ENCODE measurements at places on chromosomes 5 and 9.
A peak's percentile ranks its signal among the peaks of the same experiment; 100 is the strongest.

- DNase-seq: no peak
Measured at GRCh38 chr9:15982182-15982581, 429.3 kb downstream of the CCDC171 start.

- no peak for DNase-seq
Measured at GRCh38 chr5:57054671-57055070, 102.7 kb upstream of the MIER3 start.

DNA sequence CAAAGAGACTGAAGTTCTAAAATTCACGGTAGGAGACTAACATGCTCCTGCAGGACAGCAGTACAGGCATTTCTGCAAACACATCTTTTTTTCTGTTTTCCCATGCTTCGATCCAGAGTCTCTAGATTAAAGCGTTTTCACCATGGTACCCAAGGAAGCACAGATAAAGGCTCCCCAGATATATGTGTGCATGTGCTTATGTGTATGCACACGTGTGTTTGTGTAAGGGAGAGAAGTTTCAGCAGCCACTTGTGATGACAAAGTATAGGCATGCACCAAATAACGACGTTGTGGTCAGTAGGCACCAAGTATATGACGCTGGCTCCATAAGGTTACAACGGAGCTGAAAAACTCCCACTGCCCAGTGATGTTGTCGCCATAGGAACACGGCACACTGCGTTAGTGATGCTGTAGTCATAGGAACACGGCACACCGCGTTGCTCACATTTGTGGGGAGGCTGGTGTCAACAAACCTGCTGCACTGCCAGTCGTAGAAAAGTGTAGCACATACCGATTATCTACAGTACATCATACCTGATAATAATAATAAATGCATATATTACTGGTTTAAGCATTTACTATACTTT is 21.7 kb downstream of the MED10 start:
- DNase-seq: no peak

- DNase-seq: no peak
Measured at GRCh38 chr9:91813176-91813795, 136.7 kb downstream of the ROR2 start.

- DNase-seq: no peak
Measured at GRCh38 chr5:40601198-40601868, 78.4 kb upstream of the PTGER4 start.

- no peak for DNase-seq
Measured at GRCh38 chr5:138720840-138721239, 32.4 kb upstream of the CTNNA1 start.

- DNase-seq: no peak
Measured at GRCh38 chr5:79990205-79990597, 861 bp downstream of the MTX3 start.

DNA sequence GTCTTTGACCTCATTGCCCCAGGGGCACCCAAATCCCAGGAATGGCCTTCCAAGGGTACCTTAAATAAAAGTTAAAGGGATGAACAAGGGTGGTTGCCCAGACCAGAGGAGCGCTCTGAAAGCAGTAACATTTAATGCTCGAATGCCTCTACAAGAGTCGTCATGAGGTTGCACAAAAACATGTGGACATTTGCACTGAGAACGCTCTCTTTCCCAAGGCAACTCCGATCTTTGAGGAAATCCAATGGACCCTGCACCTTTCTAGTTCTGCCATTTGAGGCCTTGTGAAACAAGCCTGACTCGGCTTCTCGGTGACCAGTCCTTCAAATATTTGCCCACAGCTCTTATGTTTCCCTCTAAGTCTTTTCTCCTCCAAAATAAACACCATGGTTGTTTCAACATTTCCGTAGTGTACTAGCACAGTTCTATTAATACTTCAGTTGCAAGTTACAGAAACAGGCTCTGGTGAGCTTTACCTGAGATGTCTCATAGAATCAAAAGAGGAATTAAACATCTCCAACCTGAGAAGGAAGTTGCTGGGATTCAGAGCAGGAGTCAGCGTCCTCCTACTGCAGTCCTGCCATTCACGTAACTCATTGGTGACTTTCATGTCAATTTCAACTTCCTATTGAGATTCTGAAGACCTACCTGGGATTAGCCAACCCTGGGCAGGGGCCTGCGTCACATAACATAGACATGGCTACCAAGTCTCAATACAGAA is 168.8 kb upstream of the RAI14 start:
- DNase-seq: no peak

DNA sequence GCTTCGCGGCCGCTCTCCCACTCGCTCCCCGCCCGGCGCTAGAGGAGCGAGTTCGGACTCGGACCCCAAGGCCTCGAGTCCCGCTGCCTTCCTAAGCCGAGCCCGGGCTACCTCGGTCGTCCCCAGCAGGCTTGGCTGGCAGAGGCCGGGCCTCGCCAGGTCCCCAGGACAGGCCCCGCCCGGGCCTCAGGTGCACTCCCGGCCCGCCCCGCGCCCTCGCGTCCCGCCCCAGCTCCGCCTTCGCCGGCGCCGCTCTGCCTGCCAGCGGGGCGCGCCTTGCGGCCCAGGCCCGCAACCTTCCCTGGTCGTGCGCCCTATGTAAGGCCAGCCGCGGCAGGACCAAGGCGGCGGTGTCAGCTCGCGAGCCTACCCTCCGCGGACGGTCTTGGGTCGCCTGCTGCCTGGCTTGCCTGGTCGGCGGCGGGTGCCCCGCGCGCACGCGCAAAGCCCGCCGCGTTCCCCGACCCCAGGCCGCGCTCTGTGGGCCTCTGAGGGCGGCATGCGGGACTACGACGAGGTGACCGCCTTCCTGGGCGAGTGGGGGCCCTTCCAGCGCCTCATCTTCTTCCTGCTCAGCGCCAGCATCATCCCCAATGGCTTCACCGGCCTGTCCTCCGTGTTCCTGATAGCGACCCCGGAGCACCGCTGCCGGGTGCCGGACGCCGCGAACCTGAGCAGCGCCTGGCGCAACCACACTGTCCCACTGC is at the start of gene SLC22A5:
SLC22A5 (plus strand) TSS at position 237 of the 707 bp plus-strand sequence; CDS start at position 500, 263 bp downstream.
- DNase-seq: peak; percentile 49

GRCh38 chr9:107251756-107252322 is 31.2 kb upstream of the RAD23B start:
- no peak for DNase-seq

GRCh38 chr5:124126504-124127217 is 614.7 kb downstream of the CSNK1G3 start:
- no peak for DNase-seq

DNA sequence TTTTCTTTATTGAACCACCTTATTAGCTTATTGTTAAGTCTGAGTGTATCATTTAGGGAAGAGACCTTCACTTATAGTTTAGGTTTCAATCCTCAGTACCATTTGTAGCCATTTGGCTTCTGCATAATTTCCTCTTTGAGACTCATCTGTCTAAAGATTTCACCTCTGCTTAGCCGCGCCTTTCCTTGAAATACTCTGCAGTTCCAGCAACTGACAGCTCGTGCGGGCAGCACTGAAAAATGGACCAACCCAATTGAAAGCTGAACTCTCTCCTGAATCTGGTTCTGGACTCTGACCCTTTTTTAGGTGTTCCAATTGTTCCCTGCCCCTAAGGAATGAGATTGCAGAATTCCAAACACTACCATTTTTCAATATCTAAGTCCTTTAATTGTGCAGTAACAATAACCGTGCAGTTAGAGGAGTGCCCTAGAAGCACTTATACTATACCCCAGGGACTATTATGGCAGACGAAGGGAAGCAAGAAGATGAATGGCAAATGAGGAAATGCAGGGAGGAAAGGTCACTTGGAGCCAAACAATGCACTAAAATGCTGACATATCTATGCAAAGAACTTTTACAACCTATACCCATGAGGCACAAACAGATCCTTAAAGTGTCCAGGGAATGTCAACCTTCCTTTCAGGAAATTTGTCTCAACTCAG is 50.1 kb upstream of the PDE4D start:
- peak; percentile 49 for DNase-seq

GRCh38 chr5:153900703-153901395 is 137.9 kb downstream of the FAM114A2 start:
- DNase-seq: no peak

DNA sequence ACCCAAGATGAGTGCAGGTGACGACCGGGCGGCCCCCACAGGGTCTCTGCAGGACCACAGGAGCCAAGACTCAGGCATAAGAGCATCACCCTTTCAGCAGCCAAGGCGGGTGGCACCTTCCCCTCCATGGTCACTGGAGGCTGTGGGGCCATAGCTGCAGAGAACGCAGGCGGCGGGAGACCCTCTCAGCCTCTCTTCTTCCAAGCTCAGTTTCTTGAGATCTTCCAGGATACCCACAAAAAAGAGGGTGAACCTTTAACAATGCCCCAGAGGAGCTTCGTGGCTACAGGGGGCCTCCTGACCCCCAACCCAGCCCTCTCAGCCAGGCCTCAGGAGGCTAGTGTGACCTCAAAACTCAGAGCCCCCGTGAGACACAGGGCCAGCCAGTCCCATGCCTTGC is 5.8 kb upstream of the TBC1D9B start:
- no peak for DNase-seq

DNA sequence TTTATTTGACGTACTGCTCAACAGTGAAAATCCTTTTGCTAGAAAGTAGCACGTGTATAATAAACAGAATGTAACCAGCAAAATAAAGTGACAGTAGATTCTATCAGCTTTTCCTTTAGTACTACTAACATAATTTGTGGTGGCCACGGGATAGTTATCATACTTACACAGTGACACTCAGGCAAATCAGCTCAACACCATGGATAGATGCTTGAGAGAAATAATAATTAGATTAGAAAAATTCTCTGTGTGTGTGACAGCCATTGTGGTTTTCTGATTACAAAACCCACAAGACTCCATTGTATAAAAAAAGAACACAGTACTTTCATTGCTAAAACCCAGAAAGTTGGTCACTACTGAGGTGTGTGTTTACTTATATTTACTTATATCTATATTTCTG is 101.1 kb downstream of the MUSK start:
- no peak for DNase-seq

DNA sequence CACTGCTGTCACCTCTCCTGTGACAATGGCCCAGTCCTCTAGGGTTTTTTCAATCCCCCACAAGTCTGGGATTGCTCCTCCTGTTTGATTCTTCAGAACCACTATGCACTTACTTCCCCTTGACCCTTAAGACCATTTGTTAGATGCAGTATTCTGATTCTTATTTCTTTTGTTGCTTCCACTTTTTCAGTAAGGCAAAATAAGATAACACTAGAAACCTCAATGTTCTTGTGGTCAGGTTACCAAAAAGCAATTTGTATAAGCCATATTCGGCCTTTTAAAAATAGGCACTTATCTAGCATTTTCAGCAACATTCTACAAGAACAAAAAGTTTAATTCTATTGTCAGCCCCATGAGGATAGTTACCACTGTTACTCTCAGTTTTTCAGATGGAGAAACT is 220.0 kb downstream of the KDM4C start:
- no peak for DNase-seq

GRCh38 chr9:34133436-34133949 is 7.0 kb upstream of the DCAF12 start:
- DNase-seq: no peak

- DNase-seq: peak; percentile 19
Measured at GRCh38 chr9:19701991-19702390, 86.8 kb downstream of the SLC24A2 start.

DNA sequence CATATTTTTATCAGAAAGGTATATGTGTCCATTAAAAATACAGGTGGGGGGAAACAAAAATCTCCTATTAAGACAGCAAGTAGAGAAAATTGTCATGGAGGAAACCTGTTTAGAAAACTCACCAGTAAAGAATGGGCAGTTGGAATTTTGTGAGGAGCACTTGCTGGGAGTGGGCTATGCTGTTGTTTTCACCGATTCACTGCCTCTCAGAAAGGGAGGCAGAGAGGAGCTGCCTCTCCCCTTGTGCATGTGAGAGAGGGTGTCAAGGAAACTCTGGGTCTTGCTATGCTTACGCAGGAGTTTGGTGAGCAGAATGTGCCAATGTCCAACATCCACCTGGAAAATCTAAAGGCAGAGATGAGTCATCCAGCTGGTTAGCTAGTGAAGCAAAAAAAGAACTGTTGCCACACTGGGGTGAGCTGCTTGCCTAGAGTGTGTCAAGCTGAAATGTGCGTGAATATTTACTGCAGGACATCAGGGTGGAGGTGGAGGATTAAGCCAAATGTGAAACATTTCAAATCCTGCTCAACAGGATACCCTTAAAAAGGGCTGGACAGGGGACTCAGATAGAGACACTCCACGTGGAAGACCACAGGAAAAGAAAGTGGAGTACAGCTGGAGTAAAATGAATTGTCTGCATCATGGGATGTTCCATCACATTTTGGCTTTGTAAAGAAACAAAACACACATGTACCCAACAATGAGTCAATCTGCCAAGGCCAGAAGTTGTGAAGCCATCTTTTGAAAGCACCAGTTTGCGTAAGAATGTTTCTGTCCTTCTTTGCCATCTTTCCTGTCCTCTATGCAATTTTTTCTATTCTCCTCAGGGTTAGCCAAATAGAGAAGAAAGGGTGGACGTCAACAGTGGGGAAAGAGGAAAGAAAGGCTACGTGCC is 449.7 kb upstream of the MPDZ start:
- no peak for DNase-seq

All from SK-MEL-5 (cell line).